ENCODE measurements at places on chromosomes 2 and 18. TPM values are rescaled to one million over a fixed set of nuclear protein-coding genes. Genes with fewer than 3 reads are reported as not detected.

EMILIN1 gene
- total RNA-seq, result 257 TPM

CCL20 gene
- total RNA-seq, result not detected

PLCD4 gene
- 7.6 TPM for total RNA-seq

SERPINB3 gene
- not detected for total RNA-seq

FLACC1 gene
- total RNA-seq, result 0.43 TPM

PPP1R7 gene
- 115 TPM for total RNA-seq

FBXO15 gene
- total RNA-seq, result 0.79 TPM

ACVR1C gene
- 0.43 TPM for total RNA-seq

FOXI3 gene
- total RNA-seq, result not detected

PLB1 gene
- total RNA-seq, result 2.5 TPM

MAP3K19 gene
- total RNA-seq, result not detected

PKDCC gene
- 53.1 TPM for total RNA-seq

TFCP2L1 gene
- total RNA-seq, result not detected

POTEI gene
- total RNA-seq, result not detected

BMP10 gene
- total RNA-seq, result not detected

SERPINE2 gene
- total RNA-seq, result 149 TPM

PLCL1 gene
- 0.60 TPM for total RNA-seq

AGBL5 gene
- total RNA-seq, result 20.3 TPM

COL4A3 gene
- total RNA-seq, result under 0.01 TPM

CDH7 gene
- not detected for total RNA-seq

SIX3 gene
- not detected for total RNA-seq

DSG4 gene
- total RNA-seq, result not detected

COLEC12 gene
- total RNA-seq, result 144 TPM

UBXN4 gene
- 61.6 TPM for total RNA-seq

TBR1 gene
- not detected for total RNA-seq

ATRAID gene
- total RNA-seq, result 241 TPM

CD207 gene
- not detected for total RNA-seq

CXCR2 gene
- total RNA-seq, result not detected

CROCC2 gene
- total RNA-seq, result 0.26 TPM

ZBTB14 gene
- 6.6 TPM for total RNA-seq

RSAD2 gene
- under 0.01 TPM for total RNA-seq

DCAF17 gene
- 18.3 TPM for total RNA-seq

SOX11 gene
- not detected for total RNA-seq

KHK gene
- 0.32 TPM for total RNA-seq

RAB27B gene
- total RNA-seq, result 0.52 TPM

IL36RN gene
- not detected for total RNA-seq

CDH19 gene
- not detected for total RNA-seq

GNAL gene
- total RNA-seq, result 0.69 TPM

MEP1B gene
- not detected for total RNA-seq

CERS6 gene
- 8.0 TPM for total RNA-seq

UGT1A10 gene
- not detected for total RNA-seq

RNASEH1 gene
- 24.6 TPM for total RNA-seq

TMEM131 gene
- total RNA-seq, result 20.9 TPM

NEB gene
- total RNA-seq, result under 0.01 TPM

ERFE gene
- total RNA-seq, result 1.3 TPM

UGT1A4 gene
- not detected for total RNA-seq

MYOM1 gene
- total RNA-seq, result 1.7 TPM

ITGA4 gene
- 84.8 TPM for total RNA-seq

KIF1A gene
- total RNA-seq, result under 0.01 TPM
